ENCODE measurements at places on chromosomes 5 and 9. TPM values are rescaled to one million over a fixed set of nuclear protein-coding genes. Genes with fewer than 3 reads are reported as not detected.
A peak's percentile ranks its signal among the peaks of the same experiment; 100 is the strongest.

- no peak overlapping the region for H3K4me3 ChIP-seq
- no peak overlapping the region for H3K27ac ChIP-seq
- DNase-seq, result no peak
- H3K4me1 ChIP-seq, result peaks cover 6% of the 10 kb centered on the region
- H3K36me3 ChIP-seq, result peaks cover 56% of the 10 kb centered on the region
- H3K27me3 ChIP-seq, result no peaks in the 10 kb centered on the region
Measured at GRCh38 chr5:446066-446882, 3.3 kb downstream of the EXOC3 start.

GRCh38 chr5:141354900-141355469, at the start of gene PCDHGA4:
PCDHGA4 (plus strand) TSS chr5:141355021; CDS start chr5:141355108, 87 bp downstream.
- no peaks in the 10 kb centered on the region for H3K36me3 ChIP-seq
- peak within 1 kb of the TSS; percentile 26 for H3K4me3 ChIP-seq
- H3K27ac ChIP-seq, result no peak within 1 kb of the TSS

- H3K27ac ChIP-seq, result no peak overlapping the region
- peaks cover 14% of the 10 kb centered on the region for H3K4me1 ChIP-seq
- H3K27me3 ChIP-seq, result no peaks in the 10 kb centered on the region
- DNase-seq, result no peak
Measured at GRCh38 chr9:89428901-89429890, 68.7 kb downstream of the SEMA4D start.

The CETN3 gene
- total RNA-seq, result 20.8 TPM

All from heart left ventricle (tissue), 16 donors.